Activated CD8-positive, alpha-beta memory T cell treated with anti-CD3 and anti-CD28 coated beads, Interleukin-2, amount 50 U/mL, for 4 hours (primary cell): ENCODE measurements at places on chromosomes 3 and 15.

DNA sequence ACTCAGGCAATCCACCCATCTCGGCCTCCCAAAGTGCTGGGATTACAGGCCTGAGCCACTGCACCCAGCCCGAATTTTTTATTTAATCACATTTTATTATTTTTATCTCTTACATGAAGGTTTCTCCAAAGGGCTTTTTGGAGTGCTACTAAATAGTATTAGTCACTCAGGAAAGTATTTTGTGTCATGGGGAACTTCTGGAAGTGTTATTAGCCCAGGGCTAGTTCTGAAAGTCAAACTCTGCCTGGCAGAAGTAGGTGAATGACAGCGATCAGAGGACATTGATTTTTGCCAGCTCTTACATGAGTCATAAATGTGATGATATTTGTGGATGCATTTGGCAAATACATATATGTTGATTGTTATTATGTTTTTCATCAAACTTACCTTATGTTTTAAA lies 48.7 kb downstream of the ZPLD1 start:
- DNase-seq, result no peak

DNA sequence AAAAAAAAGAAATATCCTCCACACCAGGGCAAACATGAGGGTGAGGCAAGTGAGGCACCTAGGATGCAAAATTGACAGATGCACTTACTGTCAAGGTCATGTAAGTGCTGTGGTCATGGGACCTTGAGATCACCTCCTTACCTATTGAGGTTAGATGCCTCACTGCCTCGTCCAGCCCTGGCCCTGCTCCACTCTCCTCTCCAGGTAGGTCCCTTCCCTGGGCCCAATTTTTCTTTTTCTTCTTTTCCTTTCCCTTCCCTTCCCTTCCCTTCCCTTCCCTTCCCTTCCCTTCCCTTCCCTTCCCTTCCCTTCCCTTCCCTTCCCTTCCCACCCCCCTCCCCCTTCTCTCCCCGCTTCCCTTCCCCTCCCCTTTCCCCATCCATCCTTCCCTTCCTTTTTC lies 71.1 kb upstream of the DLG1 start:
- no peak for DNase-seq

- DNase-seq, result no peak
Measured at GRCh38 chr15:67945951-67946700, 106.3 kb upstream of the RNU6-1 start.

- DNase-seq, result no peak
Measured at GRCh38 chr3:126277629-126278378, 79.4 kb downstream of the KLF15 start.

DNA sequence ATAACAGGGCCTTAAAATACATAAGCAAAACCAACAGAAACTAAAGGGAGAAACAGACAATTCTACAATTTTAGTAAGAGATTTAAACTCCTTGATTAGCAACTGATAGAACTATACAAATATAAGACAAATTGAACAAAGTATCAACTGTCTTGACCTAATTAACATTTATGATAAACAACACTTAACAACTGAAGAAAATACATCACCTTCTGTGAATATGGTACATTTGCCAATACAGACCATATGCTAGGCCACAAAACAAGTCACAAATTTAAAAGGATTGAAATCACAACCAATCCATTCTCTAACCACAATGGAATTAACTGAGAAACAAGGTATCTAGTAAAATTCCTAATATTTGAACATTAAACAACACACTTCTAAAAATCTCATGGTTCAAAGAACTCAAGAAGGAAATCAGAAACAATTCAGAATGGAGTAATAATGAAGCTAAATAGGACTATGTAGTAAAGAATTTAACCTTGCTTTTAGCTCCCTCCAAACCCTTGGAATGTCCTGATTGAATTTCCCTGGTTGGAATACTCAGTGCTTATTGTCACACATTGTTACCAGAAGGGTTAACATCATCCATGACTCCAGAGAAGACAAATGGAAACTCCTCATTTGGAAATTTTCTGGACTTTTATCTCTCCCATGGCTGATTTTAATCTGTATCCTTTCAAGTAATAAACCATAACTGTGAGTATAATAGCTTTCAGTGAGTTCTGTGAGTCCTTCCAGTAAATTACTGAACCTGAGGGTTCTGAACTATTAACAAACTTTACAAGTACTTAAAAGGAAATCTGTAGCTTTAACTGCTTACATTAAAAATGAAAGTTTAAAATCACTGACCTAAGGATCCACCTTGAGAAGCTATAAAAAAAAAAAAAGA lies 88.8 kb downstream of the DLG1 start:
- DNase-seq, result no peak

DNA sequence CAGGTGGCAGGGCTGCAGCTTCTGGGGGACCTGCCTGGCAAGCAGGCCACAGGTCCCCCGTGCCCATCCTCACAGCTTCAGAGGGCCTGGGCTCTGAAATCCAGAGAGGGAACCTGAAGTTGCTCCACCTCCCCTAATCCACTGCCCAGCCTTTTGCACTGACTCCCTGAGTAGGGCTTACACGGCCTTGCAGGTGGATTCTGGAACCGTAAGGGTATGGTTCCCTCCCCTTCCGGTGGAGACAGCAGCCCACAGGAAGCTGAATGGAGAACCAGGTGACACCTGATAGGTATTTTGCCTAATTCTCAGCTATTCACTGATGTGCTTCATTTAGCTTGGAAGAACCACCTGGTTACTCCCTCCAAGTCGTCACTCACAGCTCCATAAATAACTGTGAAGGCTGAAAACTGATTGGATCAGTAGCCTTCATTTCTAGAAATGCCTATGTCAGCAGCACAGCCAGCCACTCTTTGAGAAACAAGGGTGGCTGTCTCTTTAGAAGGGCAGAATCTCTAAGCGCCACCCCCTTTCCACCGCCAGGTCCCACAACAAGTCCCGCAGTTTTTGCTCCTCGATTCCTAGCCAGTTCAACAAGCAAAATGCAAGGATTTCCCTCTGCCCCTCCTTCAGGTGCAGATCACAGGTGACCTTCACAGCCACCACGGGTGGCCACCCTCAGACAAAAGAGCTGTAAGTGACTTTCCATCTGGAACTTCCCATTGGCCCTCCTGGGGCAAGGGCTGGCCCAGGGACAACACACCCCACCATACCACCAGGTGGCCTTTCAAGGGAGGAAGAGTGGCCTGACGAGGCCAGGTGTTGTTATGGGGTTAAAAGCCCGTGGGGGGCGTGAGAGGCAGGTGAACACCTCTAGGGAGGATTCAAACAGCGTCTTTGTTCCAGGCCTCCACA lies 112.9 kb downstream of the SEC22A start:
- no peak for DNase-seq

GRCh38 chr3:10956531-10956930 lies 36.0 kb upstream of the SLC6A1 start:
- DNase-seq, result no peak
